Stimulated activated effector memory CD8-positive, alpha-beta T cell treated with anti-CD3 and anti-CD28 coated beads, Interleukin-12 subunit alpha, Interleukin-12 subunit beta, amount 100 ng/mL, for 72 hours (primary cell): ENCODE measurements at places on chromosomes 7 and 10.

GRCh38 chr10:101071885-101072433 is 10.2 kb downstream of the KAZALD1 start:
- DNase-seq = no peak

- no peak for DNase-seq
Observed at GRCh38 chr7:33836797-33837355, 68.5 kb upstream of the BMPER start.

GRCh38 chr10:8315619-8316021 is 261.1 kb downstream of the GATA3 start:
- no peak for DNase-seq

GRCh38 chr7:94426980-94427875 is 32.5 kb downstream of the COL1A2 start:
- DNase-seq = no peak

- DNase-seq = no peak
Observed at GRCh38 chr7:123209786-123210185, 10.0 kb upstream of the SLC13A1 start.
